ENCODE measurements at places on chromosomes 6 and 20.
A peak's percentile ranks its signal among the peaks of the same experiment; 100 is the strongest.

DNA sequence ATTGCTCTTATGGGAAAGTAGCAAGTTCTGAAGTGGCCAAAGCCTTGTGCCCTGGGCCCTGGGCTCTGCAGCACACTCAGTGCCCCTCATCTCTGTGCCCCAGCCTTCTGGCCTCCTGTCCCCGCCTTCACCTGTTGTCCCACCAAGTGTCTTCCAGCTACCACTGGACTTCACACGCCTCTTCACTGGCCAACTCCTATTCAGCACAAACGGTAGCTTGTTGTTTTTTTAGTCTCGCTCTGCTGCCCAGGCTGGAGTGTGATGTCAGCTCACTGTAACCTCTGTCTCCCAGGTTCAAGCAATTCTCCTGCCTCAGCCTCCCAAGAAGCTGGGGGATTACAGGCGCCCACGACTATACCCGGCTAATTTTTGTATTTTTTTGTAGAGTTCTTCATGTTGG is 4.8 kb downstream of the CCHCR1 start:
- DNase-seq: no peak

GRCh38 chr6:161584051-161584450 is 310.2 kb upstream of the AGPAT4 start:
- DNase-seq: no peak

DNA sequence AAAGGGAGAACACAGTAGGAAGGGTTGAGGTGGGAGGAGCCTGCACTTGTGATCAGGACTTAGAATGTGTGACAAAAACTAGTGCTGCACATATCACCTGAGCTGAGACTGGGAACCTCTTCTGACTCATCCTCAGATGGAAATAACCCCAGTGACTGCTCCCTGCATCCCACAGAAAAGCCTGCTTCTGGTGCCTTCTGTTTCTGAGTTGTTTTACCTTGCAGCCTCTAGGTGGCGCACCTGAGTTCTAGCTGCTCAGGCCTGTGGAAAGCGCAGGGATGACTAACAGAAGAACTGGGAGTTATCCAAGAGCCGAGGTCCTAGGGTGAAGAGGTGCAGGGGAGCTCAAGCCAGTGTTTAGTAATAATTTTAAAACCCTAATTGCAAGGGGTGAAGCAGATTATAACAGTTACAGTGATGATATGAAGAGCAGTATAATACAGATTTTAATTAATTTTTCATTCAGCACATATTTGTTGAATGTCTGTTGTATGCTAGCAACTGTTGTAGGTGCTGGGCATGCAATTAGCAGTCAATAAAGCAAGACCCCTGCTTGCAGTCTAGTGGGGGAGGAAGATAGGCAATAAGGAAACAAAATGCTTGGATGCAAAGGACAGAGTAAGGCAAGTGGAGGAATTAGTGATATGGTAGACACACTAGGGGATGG is 302.5 kb downstream of the DHX35 start:
- no peak for DNase-seq

DNA sequence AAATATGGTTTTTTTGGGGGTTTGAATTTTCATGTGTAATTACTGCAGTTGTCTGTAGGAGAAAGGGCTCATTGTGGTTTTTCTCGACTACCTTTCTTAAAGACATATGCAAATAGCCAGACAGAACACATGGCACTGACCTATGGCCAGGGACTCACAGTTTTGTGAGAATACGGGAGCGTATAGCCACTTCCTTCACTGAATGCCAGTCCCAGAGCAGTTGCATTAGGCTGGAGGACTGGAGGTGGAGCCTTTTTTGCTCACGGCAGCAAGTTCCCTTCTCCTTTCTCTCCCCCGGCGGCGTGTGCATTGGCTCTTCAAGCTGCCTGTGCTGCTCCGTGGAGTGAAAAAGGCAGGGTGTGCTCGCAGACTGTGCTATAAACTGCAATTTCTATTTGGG is 114.9 kb downstream of the AKAP7 start:
- no peak for DNase-seq

GRCh38 chr20:50730765-50731054 is 670 bp upstream of the PARD6B start:
- no peak for DNase-seq

GRCh38 chr6:35470663-35471120 is 2.5 kb downstream of the RPL10A start:
- DNase-seq: no peak

GRCh38 chr6:136435101-136435500 is 115.1 kb downstream of the MAP7 start:
- no peak for DNase-seq

- DNase-seq: no peak
These were observed 5.4 kb upstream of the SIRPB1 start for GRCh38 chr20:1625083-1625690.

GRCh38 chr20:17660667-17661066 is 21.4 kb downstream of the RRBP1 start:
- DNase-seq: no peak

DNA sequence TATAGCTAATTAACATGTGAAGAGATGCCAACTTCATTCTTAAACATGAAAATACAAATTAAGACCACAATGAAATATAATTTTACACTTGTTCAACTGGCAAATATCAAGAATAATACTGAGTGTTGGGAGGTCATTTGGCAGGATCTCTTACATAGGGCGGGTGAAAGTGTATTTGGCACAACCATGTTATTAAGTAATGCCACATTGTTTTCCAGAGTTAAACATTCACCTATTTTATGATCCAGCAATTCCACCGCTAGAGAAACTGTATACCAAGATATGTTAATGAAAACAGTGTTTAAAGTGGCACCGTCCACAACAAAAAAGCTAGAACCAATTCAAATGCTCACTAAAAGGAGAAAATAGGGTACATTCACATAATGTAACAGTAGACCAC is 14.1 kb downstream of the MOCS1 start:
- no peak for DNase-seq

GRCh38 chr6:126941751-126942150 is 176.7 kb upstream of the RSPO3 start:
- DNase-seq: no peak

DNA sequence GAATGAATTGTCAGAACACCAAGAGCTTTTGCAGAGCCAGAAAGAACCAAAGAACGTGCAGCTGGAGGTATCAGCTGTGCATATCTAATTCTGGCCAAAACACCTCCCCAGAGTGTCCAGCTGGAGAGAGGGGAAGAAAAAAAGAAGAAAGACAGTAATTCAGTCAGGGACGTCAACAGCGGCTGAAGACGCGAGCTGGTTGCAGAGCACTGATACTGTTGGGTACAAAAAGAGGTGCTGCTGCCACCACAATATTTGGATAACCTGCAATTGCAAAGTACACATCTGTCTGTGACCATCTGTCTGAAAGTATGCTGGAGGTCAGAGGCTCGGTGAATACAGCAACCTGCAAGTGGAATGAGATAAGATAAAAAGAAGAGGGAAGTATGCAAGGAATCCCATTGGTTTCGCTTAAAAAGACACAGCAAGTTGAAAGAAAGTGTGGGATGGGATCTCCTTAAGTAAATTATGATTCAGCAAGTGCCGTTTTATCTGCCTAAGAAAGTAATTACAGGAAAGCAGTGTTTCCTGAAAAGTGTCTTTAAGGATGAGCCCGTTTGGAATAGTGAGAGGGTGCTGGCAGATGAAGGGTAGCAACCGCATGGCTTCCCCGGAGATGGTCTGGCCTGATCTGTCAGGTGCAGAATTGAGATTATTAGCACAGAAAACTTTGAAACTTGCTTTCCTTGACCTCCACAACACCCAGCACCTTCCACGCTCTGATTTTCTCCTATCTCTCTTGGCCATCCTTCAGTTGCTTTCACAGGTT is 189.9 kb upstream of the PRDM1 start:
- no peak for DNase-seq

DNA sequence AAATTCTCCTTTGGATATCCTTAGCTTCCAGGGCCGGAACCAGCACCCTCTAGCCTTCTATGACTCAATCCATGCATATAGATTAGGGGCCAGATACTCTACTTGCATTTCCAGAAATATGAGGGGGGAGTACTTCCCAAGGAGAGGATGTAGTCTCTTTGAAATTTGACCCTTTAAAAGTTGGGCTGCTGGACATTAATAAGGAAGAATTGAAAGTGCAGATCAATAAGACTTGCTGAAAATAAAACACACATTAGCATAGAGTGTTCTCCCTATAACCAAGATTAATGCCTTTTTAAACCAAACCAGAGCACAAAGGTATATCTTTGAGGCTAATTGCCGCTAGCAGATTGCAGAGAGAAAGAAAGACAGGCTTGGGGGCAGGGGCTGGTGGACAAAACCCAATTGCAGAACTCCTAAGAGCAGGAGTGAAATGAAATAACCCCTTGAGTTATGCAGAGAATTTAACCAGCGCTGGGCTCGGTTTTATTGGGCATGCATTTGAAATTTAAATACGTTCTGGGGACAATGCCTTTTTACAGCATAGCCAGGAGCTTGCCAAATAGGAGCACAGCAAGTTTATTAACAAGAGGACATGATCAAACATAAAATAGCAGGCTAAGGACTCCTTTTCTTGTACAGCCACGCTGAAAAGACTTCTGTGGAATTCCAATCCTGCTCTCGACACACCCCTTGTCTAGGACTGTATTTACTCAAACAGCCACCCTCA is 108.2 kb upstream of the SALL4 start:
- DNase-seq: no peak

DNA sequence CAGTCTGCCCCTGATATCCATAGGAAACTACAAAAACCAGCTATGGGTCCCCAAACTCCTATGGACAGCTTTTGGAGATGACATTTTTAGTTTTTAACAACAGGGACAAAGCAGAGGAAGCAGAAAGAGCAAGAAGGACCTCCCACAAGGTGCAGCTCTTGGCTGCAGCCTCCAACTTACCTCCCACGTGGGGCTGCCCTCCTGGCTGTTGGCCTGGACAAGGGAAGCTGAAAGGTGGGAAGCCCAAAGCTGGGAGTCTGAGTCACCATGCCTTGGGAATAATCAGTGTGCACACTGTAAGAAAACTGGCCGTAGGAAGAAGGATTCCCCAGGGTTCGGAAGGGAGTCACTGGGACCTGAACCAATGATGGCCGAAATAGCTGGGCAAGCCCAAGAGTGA is 51.8 kb upstream of the PAX1 start:
- no peak for DNase-seq

GRCh38 chr20:10660661-10661060 is 13.1 kb downstream of the JAG1 start:
- DNase-seq: no peak

GRCh38 chr6:74145931-74146330 is 449.9 kb downstream of the CD109 start:
- no peak for DNase-seq

DNA sequence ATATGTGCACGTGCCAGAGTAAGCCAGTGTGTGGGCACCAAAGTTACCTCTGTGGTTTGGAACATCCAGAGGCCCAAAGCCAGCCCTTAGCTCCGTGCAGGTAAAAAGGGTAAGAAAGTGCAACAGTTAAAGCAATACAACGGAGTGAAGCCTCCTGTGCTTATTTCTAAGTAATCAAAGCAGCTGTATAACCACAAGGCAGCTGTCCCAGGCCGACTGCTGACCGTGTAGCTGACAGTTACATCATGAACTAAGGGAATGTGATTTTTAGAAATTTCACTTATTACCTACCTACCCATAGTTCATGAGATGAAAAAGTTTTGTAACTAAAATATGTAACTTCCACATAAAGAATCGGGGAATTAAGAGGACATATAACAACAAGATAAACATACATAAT is 121.2 kb upstream of the QKI start:
- DNase-seq: no peak

GRCh38 chr6:130118236-130118635 is 99.9 kb downstream of the L3MBTL3 start:
- no peak for DNase-seq

- DNase-seq: no peak
These were observed 81.2 kb upstream of the CCN6 start for GRCh38 chr6:111972745-111973117.

DNA sequence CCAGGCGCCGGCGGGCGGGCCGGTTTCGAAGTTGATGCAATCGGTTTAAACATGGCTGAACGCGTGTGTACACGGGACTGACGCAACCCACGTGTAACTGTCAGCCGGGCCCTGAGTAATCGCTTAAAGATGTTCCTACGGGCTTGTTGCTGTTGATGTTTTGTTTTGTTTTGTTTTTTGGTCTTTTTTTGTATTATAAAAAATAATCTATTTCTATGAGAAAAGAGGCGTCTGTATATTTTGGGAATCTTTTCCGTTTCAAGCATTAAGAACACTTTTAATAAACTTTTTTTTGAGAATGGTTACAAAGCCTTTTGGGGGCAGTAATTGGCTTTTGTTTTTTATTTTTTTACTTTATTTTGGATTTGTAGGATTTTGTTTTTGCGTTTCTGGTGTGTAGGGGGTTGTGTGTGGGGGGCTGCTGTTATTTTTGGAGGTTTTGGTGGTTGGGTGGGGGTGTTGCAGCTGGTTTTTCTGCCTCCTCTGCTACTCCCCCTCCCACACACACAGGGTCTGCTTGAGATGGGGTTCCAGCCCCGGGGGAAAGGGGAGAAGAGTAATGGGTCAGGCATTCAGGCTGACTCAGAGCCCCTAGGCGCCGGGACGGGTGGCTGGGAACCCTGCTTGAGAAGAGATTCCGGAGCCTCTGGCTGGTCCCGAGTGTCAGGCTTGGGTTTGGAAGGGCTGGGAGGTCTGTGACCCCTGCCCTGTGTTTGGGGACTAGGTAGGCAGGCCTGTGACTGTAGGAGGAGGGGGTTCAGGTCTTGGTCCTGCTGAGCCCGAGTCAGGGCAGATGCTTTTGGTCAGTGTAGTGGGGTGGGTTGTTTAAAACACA is 2.0 kb downstream of the CEBPB start:
- DNase-seq: peak; percentile 72

DNA sequence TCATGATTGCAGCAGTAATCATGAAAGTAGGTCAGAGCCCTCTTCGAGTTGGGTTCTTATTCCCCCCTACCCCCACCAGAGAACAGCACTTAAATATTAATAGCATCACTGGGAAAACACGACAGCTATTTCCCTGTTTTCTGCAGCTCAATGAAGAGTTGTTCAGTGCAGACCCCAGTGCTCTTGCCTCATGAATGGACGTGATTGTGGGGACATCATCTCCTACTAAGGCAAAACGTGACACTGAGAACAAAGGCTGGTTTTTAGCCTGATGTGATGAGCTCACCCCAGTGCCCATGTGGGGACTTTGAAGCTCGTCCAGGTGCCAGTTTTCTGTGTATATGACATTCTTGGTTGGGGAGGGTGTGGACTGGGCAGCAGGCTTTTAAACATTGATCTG is 105.9 kb downstream of the SLC35F1 start:
- DNase-seq: no peak

GRCh38 chr6:40714143-40714542 is 127.0 kb upstream of the LRFN2 start:
- no peak for DNase-seq

- no peak for DNase-seq
These were observed 200.8 kb upstream of the PDE10A start for GRCh38 chr6:165863801-165864200.

DNA sequence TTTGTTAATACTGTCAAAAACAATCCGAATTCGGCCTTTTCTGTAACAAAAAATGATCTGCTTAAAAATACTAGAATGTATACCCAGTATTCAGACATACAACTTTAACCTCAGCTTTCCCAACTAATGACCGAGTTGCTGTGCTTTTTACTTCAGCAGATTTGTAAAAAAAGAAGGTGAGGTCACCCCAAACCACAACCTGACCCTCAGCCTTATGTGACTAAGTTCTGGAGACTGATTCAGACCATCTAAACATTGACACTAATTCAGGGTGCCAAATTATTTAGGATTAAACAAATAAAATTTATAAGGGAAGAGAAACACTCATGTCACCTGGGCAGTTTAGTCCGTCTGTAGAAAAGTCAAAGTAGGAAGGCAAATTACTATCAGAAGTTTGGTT is 7.7 kb downstream of the CCN6 start:
- no peak for DNase-seq

GRCh38 chr20:63264519-63264918 is 8.1 kb upstream of the ARFGAP1 start:
- DNase-seq: no peak

- DNase-seq: no peak
These were observed 12.6 kb upstream of the DST start for GRCh38 chr6:56655249-56655648.
